Fibroblast of pulmonary artery (primary cell): ENCODE measurements at places on chromosomes 2 and 18.

- DNase-seq = no peak
These were observed 439.4 kb upstream of the CWC22 start for GRCh38 chr2:180446492-180446891.

DNA sequence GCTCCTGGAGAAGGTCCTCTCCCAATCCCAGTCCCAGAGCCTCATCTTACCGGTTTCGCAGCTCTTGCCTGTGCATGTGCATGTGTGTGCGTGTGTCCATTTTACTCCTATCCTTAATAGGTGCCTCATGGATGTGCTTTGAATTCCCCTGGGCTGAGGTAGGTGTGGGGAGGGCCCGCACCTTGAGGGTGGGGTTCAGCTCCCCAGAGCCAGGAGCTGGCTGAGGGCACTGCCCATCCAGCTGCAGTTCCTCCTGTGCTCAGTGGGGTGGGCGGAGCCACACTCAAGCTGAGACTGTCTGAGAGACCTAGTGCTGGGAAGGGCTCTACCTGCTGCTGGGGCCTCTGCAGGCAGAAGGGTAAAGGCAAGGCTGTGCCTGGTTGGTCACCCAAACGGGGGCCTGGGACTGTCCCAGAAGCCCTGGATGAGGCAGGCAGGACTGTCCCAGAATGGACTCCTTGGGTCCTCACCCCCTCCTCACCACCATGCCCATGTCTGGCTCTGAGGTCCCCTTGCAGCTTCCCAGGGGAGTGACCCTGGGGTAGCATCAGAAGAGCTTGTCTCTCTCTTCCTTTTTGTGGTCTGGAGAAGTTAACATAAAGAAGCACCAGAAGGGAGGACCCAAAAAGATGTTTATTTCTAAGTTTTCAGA, 8.9 kb downstream of the GDF7 start:
- no peak for DNase-seq

DNA sequence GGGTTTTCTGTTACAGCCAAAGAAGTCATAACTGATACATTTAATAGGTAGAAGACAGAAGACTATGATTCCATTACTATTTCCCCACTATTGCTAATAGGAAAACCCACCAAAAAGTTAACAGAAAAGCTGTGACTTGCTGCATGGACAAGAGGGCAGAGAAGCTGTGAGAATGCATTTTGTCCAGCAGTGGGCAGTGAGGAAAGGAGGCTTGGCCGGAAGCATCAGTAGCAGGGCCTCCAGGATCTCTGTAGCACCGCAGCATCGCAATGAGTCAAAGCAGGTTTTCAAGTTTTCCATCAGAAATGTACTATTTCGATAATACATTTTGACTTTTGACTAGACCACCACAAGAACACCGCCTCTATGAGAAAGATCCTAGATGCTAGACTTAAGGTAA, 24.9 kb downstream of the MYO5B start:
- DNase-seq = no peak

- no peak for DNase-seq
These were observed 2.8 kb downstream of the TRIM54 start for GRCh38 chr2:27284996-27285395.

DNA sequence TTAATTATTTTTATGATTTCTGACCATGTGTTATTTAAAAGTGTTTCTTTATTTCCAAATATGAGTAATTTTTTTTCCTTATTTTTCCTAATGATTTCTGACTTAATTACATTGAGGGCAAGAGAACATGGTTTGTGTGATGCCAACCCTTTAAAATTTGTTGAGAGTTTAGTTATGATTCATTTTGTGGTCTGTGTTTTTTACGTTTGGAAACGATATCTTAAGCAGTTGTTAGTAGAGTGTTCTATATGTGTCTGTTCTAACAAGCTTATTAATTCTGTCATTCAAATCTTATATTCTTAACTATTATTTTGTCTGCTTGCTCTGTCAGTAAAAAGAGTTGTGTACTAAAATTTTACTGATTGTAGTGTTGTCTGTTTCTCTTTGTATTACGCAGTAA, 15.0 kb downstream of the NAB1 start:
- no peak for DNase-seq

DNA sequence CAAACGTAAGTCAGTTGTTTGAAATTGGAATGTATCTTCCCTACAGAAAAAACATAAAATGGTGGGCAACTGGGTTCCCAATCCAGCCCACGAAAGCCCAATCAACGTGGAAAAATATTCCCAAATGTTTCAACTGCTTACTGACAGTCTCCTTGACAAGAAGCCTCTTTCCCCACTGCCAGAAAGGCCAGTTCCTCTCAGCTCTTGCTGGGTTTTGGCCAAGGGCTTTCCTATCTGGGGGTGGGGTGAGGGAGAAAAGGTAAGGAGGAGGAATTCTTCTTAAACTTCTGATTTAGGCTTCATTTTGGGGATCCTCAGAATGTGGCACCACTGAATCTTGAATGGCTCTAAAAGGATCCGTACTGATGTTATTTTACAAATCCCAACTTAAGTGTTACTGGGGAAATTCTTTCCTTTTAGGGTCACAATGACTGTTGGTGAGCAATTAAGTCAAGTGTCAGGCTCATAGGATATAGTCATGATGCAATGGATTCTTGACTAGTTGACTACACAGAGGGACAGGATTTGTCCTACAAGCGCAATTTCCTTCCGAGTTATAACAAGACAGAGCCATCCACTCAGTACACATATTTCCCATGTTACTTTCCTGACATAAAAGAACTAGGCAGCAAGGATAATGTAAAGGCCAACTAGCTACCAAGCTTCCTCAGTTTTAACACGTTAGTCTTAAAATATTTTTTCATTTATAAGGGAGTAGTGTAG, 73.6 kb downstream of the SPRED2 start:
- no peak for DNase-seq

DNA sequence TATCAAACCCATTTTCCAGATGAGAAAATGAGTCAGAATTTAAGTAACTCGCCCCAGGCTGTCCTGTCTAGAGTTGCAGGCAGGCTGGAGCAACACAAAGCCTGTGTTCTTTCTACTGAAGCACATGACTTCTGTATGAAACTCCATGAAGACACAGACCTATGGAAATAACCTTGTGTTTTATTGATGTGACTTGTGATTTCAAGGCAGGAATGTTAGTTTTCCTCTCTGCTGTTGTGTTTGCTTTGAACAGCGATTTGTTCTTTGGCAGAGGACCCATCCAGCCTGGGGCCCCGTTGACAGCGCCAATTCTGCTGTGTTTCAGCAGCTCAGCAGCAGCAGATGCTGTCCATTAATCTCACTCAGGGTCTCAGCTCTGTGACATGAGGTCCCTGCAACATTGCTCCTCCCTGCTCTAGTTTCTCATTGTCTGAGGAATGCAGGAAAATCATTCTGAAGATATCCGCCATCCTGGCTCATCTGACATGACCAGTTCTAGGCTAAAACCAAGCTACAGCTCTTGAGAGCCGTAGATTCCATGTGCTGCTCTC, 344.3 kb upstream of the RAB12 start:
- DNase-seq = peak; percentile 23

DNA sequence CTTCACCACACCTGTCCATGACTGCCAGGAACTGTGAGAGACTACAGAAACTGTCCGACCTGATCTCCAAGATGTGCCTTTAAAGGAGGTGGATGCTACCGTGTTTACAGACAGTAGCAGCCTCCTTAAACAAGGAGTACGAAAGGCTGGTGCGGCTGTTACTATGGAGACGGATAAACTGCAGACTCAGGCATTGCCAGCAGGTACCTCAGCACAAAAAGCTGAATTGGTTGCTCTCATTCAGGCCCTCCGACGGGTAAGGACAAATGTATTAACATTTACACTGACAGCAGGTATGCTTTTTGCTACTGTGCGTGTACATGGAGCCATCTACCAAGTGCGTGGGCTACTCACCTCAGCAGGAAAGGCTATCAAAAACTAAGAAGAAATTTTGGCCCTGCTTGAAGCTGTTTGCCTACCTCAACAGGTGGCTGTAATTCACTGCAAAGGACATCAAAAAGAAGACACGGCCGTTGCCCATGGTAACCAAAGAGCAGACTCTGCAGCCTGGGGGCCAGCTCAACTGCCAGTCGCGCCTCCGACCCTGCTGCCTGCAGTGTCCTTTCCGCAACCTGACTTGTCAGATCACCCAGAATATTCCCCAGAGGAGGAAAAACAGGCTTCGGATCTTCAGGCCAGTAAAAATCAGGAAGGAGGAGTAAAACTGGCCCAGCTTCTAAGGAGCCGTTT, 30.9 kb downstream of the SKA1 start:
- no peak for DNase-seq

- DNase-seq = no peak
These were observed 371.6 kb downstream of the RPRM start for GRCh38 chr2:153106802-153107477.

DNA sequence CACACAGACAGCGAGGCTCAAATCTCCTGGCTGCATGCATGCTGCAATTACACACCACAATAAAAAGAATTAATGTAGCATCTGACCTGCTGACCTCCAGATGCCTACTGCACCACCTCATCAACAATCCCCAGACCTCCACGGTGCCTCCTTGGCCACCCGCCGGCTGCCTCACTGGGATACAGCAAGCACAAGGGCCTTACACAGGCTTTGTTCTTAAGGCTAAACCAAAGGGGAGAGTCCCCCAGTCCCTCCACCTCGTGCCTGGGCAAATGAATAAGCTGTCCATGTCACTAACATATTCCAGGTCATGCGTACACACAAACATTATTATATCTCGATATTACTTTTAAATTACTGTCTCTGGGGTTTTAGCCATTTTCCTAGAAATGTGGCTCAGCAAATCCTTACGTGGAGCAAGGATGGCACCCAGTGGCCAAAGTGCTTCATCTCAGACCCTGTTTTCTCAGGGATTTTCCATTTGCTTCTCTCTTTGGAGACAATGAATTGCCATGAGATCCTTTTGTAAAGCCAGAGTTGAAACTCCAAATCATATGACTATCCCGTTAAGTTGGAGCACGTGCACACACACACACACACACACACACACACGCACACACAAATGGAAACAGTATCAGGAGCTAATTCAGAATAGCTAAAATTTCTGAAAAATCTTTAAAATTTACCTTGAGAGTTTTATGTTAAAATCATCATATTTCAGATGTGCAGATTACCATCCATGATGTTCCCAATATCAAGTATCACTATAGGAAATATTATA, 313.8 kb downstream of the PDE11A start:
- peak; percentile 64 for DNase-seq

DNA sequence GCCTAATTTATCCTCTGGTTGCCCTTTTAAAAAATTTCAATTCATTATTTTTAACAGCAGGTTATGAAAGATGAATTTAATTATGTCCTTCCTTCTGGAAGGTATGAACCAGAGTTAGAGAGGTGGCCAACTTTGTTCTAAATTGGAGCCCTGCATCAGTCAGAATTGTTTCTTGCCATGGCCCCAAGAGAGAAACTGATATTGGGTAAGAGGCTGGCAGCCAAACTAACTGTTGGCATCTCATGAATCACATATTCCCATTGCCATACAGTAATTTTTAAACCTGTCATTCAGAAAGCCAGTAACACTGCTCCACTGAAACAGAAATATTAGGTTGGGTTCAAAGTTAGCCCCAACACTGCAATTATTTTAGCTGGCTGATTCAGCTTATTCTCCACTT, 67.4 kb downstream of the SMAD2 start:
- DNase-seq = peak; percentile 13

- no peak for DNase-seq
These were observed 129.1 kb downstream of the MYO3B start for GRCh38 chr2:170307052-170307451.
